IPS DF 19.7 (cell line): ENCODE measurements at places on chromosomes 4 and X.

- no peak for DNase-seq
Measured at GRCh38 chr4:39466747-39467146, 7.9 kb downstream of the LIAS start.

DNA sequence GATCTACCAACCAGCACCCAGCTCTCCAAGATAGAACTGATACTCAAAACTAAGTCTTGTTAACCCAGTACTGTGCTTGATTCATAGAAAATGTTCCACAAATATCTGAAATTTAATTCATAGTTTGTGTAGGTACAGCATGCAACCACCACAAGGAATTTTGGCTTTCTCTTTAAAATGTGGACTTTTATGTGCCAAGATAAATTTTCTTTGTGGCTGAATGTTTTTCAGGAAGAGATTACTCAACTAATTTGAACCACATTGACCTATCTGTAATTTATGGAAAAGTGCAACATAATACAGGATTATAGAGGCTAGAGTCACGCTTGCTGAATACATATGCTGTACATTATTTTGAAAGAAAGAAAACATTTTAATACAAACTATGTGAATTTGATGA, 730.8 kb downstream of the IL1RAPL1 start:
- no peak for DNase-seq

DNA sequence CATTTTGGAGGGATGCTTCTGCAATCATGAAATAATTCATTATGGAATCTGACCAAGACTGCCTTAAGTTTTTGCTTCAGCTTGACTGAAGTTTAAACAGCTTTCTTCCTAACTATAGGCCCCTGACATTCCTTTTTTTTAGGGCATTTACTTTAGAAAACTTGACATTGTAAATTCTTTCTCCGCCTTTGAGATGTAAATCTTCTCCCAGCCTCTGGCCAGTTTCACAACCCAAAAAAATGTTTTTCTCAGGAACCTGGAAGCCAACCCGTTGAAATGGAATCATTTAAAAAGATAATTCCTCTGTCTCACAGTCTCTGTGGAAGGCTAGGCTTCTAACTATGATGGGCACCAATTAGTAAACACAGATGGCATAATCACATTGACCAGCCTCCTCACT, 710.4 kb upstream of the PABPC4L start:
- no peak for DNase-seq

DNA sequence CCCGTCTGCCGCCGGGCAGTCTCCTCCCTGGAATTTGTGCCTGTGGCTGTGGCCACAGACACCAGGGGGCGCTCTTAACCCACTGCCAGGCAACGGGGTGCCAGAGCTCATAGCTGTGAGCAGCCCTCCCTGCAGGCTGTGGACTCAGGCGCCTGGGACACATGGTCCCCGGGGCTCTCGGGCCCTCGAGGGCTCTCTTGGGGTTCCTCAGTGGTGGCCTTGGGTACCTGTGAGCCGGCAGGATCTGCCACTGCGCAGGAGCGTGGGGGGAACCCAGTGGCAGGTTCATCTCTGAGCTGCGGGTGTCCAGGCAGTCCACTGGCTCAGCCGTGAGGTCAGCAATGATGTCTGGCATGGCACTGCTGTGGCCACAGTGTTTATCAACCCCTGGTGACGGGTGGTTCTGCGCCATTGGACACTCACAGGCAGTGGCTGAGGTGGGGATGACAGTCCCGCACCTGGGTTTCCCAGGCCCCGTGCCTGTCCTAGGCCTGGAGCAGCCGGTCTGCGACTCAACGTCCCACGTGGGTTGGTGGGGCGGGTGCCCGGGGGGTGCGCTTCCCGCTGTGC, 37.2 kb downstream of the PCGF3 start:
- DNase-seq, result no peak

DNA sequence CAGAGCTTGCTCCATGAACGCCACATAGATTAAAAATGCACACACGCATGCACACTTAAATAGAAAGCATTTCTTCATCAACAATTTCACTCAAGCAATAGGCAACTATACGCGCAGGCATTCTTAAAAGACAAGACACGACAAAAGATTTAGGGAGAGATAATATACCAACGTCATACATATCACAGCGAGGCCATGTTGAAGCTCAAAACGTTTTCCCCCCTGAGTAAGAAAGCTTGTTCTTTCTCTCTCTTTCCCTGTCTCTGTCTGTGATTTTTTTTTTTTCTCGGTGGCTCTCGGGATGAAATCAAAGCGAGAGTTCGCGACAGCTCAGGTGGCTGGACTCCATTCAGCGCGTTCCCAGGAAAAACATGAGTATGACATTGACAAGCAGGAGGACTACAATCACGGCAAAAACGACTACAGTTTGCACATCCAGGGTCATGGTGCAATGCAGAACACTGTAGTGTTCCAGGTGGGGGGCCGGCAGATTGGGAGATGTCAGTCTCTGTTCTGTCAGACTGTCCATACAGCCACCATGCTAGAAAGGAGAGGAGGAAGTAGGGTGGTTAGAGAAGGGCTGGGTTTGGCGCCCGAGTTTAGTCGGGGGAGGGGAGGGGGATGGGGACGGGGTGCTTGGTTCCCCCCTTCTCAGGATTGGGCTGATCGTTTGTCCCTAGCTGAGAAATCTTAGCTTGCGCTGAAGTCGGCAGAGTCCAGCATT, 30.7 kb downstream of the ARHGEF9 start:
- DNase-seq, result no peak

DNA sequence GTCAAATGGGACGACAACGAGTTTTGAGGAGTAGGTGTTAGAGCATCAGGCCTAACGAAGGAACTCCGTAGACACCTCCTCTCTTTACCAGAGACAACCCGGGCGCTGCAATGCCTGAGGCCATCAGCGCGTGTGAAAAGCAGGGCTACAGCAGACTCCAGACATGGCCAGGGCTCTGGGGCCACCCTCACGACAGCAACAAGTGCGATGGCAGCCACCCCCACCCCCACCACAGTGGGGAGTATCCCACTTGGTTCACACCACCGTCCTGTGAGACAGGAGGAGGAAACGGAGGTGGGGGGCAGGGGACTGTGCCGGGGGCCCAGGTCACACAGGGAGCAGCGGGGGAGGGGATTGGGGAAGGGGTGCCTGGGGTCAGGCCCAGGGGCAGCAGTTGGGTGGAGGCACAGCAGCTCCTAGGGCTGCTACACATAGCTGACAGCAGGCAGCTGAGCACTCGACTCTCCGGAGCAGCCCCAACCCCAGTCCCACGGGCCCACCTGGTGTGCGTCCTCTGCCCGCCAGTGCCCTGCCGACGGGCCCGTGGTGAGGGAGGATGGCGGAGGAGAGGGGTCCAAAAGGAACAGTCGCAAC, 8.5 kb downstream of the LRPAP1 start:
- DNase-seq, result no peak

DNA sequence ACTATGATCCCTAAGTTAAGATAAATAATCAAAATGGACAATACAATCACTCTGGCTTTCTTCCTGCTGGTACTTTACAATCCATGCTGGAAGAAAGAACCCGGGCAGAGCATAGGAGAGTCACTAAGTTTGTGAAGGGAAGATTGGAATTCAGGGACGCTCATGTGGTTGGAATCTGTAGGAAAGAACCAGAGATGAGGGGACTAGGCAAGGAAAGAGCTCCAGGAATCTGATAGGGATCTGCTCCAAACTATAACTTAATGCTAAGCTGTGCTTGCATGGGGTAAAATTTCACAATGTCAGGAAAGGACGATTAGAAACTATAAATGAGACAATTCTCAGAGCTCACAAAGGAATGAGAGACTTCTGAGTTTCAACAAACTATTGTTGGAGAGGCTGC, 167.5 kb downstream of the ADGRA3 start:
- DNase-seq, result no peak

GRCh38 chr4:121989715-121990114, 37.9 kb upstream of the TRPC3 start:
- no peak for DNase-seq

DNA sequence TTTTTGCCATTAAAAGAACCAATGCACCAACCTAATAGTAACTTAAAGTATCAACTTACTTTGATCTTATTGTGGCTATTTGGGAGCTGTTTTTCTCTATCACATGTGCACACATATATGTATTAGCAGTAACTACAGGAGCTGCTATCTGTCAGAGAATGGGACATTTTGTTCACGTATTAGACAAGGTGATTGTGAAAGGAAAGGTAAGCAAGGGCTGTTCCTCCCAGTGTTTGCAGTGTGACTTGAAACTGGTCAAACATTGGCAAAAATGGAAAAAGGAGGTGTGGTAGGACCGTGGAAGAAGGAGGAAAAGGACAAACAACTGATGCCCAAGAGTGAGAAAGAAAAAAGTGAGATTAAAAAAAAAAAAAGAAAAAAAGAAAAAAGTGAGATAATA, 43.1 kb upstream of the KLHL2 start:
- no peak for DNase-seq

GRCh38 chrX:650324-650723, 19.7 kb downstream of the SHOX start:
- DNase-seq, result no peak

DNA sequence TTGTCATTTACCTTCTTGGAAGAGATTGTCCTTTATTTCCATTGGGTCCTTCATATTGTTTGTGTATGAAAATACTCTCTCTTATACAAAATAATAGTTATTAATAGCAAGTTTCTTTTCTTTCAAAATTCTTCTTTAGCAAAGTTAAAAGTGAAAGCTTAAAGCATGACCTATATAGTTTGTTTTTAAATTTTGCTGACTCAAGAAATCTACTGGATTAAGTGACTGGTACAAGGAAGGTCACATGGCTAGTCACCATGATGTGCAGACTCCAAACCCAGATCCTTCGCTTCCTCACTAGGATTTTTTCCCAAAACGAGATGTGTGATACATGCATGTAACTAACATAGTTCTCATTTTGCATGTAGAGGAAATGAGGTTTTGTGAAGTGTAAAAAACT, 322.7 kb downstream of the FRMPD4 start:
- DNase-seq, result no peak

DNA sequence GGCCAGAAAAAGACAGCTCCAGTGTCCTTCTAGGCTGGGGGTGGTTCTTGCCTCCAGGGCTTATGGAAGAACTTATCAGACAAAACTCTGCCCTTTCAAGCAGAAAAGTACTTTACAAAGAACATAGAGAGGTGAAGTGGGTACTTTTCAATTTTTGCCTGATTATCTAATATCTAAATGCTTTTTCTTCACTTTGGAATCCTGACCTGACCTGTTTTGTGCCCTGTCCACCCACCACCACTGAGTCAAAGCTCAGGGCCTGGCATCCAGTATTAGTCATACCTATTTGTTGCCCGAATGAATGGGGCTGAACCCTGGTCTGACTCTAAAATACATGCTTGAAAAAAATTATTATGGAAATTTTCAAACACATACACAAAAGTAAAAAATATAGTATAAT, 37.2 kb downstream of the RTL9 start:
- DNase-seq, result no peak

DNA sequence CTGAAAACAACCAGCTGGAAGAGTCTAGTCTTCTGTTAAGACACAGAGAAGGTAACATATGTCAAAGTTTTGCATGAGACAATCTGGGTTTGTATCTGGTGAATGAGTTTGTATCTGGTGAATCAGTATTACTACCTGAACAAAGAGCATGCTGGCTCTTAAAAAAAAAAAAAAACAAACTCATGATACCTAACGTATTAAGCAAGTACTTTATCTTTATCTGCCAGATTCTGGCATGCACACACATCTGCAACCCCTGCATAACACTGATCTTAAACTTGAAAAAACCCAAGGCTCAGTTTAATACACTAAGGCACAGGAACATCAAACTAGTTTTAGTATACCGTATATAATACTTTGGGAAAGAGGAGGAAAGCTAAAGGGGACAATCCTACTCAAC, 5.8 kb downstream of the YTHDC1 start:
- DNase-seq, result no peak

DNA sequence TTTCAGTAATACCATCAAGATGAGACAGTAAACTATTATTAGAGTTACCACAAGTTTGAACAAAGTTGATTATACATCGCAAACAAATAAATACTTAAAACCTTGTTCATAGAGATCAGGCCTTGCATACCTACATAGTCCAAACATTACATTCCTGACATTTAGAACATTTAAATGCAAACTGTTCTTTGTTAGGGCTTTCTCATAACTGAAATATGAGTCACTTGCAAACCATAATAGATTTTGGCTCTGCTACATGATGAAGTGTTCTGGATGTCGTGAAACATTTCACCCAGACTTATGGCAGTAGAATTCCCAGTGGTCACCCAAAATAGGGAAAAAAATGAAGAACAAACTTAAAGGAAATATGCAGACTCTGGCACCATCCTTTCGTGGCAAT, 75.0 kb downstream of the FAT4 start:
- DNase-seq, result no peak

DNA sequence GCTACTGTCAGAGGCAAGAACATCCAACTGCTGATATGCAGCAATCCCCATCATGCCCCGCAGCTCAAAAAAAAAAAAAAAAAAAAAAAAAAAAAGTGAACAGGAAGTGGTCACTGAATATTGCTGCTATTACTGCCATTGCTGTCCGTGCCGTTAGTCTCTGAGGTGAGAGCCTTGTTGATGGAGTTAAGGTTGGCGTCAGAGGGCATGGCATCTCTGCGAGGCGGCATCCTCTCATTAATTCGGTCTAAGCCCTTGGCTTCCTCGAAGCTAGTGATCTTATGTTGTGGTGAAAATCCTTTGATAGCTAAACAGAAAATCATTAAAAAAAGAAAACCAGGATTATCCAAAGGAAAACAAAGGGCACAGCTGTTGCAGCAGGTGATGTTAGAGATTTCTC, 321.6 kb downstream of the PPP3CA start:
- no peak for DNase-seq

DNA sequence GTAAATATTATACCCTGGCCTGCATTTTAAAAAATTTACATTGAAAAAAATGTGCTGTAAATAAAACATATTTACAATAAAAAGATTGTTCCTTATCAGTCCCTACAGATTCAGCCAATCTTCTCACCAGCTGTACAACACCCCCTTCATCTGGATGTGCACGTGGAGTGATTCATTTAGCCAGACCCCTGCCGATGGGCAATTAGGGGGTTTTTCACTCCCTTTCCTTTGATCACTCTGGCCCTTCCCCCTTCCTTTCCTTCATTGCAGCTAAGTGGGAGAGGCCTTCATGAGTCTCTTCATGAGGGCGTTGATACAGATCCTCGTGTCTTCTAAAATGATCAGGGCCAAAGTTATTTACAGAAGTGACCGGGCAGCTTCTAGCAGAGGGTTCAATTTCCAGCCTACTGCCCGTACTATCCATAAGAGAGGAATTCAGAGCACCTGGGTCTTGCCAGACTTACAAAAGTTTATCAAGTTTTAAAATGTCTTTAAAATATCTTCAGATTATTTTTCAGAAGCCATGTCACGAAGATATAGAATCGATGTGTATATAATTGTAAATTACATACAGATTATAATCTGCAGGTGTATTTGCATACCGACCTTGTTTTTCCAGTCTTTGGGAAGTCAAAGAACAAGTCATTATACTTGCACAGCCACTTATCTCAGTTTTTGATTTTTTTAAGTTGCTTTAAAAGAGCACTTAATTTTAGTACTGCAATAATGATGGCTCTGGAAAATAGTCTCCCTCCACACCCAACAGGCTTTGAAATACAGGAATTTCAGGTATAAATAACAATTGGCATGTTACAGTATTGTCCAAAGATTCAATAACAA, 21.4 kb upstream of the RASL11B start:
- no peak for DNase-seq

- no peak for DNase-seq
Measured at GRCh38 chr4:88907478-88907877, 149.5 kb downstream of the FAM13A start.
